ENCODE measurements at places on chromosomes 12 and 14.

DNA sequence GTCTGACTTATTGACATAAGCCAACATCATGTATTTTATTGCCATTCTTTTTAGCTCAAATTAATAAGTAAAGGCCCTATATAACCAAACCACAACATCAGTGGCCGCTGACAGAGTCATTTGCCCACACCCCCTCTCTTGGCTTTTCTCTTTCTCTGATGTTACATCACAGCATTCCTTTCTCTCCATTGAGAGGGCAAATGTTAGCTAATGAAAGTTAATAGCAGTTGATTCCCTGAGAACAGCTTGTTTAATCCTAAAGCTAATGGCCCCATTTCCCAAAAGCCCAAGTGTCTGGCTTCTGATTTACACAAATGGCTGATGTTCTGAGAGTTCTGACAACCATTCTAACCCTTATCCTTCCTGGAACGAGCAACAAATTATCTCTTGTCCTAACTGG is 308.8 kb downstream of the SNAPC1 start:
- DNase-seq = no peak

DNA sequence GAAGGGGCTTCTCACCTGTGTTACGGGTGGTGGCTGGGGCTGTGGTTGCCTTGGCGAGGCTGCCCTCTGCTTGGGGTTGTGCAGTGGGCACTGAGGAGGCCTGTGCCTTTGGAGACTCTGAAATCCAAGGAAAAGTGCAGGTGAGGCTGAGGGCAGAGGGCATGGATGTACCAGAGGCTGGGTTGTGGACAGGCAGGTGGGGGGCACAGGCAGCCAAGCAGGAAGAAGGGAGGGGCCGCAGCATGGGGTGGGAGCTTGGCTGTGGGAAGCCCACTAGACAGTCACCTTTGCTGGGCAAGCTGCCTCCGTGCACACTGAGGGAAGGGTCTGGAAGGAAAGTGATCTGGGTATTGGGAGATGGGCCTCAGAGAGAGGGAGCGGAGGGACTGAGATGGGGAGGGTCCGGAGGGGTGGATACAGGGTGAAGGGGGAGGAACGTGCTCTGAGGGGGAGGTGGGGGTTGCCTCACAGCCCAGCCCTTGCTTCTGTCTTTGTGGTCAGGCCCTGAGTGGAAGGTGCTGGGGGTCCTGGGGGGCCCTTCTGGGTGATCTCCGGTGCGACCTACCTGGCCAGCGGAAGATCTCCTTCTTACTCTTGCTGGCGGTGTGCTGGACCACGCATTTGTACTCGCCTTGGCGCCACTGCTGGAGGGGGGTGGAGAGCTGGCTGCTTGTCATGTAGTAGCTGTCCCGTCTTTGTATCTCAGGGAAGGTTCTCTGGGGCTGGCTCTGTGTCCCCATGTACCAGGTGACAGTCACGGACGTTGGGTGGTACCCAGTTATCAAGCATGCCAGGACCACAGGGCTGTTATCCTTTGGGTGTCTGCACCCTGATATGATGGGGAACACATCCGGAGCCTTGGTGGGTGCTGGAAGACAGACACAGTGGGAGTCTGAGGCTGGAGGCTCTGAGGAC is 318.7 kb downstream of the TMEM121 start:
- DNase-seq = no peak

DNA sequence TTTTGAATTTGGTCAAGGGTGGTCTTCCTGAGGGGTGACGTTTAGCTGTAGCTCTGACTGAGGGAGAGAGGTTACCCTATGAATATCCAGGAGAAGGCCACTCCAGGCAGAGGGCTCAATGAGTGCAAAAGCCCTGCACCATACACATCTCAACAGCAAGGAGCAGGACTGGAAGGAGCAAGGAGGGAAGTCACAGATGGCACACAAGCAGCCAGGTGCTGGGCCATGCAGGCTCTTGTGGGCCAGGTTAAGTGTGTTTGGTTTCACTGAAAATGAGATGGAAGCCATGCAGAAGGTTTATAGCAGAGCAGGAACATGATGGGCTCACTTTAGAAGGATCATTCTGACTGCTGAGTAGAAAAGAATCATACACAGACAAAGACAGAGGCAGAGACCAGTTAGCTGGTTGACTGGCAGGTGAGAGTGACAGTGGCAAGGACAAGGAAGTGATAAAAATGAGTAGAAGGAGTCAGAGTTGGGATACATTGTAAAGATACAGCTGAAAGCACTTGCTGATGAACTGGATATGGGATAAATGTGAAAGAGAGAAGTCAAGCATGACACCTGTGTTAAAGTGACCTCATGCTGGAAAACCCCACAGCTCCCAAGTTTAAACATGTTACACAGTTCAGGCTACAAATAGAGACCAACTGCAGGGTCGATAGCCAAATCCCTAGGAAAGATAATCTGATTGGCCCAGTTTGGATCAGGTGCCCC is 81.2 kb downstream of the PRKD1 start:
- DNase-seq = no peak

GRCh38 chr12:54229624-54230212 is 40.9 kb upstream of the SMUG1 start:
- DNase-seq = no peak

Data from HS-27A (cell line).